ENCODE measurements at places on chromosomes 1 and 21.

DNA sequence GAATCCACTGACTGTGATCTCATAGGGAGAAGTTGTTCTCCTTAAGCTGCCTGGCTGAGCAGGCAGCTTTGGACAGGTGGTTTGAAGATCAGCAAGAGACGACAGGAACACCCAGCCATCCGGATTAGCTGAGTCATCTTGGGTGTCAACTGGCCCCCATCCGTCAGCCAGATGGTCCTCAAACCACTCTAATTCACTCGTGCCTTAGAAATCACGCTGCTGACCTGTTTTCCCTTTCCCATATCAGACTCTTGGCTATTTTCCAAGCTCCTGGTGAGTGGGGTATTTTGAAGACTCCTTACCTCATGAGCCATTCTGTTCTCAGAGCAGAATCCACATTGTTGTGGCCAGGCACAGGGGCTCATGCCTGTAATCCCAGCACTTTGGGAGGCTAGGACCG lies 149.1 kb upstream of the L1TD1 start:
- DNase-seq = no peak

DNA sequence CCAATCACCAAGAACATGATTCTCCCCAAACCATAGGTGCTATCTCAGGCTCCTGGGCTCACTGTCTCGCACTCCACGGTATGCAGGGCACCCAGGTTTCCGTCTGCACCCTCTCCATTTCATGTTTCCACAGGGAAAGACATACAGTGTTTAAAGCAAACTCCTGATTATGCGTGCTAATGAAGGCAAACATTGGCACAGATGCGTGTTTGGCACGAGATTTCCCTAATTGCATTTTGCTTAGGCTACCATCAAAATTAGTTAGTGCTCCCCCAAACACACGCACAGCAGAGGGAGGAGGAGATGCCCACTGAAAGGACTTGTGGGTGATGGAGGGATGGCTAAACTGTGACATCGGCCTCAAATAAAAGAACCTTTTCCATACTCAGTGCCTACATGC lies 32.2 kb upstream of the TIAM1 start:
- DNase-seq = no peak

DNA sequence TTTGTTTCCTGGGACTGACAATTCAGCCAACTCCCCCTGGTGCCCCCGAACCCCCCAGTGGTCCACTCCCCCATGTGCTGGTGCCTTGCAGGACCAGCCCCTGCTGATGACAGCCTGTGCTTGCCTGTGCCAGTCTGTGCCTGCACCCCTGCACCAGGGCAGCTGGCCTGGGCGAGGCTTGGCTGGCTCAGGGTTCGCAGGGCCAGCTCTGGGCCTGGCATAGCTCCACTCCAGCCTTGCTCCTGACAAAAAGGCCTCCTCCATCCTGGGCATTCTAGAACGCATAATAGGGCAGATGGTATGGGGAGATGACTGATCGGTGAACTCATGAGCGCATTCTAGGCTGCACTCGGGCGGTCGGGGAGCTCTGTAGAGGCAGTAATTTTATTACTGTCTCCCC lies 5.4 kb downstream of the CNTN2 start:
- no peak for DNase-seq

DNA sequence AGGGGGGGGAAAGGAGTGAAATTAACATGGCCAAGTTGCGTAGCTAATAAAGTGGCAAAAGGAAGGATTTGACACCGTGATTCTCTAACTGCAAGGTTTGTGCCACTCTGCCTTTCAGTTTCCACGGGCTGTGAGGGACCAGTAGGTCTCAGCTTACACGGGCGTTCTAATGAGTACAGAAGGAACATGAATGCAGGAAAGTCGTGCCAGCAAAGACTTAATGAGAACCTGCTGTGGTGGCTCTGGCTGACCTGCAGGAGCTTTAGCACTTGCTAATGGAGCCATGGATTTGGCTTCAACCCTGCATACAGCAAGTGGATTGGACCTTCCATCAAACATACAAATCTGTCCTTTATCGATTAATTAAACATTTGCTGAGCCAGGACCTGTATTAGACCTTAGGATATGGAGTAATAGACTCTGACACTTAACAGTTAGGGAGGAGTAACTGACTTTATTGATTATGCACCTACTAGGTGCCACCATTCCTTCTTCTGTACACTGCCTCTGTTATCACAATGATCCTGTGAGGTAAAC lies 15.1 kb upstream of the PITHD1 start:
- no peak for DNase-seq

- no peak for DNase-seq
Measured at GRCh38 chr1:7656557-7657215, 114.4 kb upstream of the VAMP3 start.

Measured in CD4-positive, alpha-beta T cell treated with Interleukin-1 beta for 1 hour (primary cell).